ENCODE measurements at places on chromosomes 4 and X.

DNA sequence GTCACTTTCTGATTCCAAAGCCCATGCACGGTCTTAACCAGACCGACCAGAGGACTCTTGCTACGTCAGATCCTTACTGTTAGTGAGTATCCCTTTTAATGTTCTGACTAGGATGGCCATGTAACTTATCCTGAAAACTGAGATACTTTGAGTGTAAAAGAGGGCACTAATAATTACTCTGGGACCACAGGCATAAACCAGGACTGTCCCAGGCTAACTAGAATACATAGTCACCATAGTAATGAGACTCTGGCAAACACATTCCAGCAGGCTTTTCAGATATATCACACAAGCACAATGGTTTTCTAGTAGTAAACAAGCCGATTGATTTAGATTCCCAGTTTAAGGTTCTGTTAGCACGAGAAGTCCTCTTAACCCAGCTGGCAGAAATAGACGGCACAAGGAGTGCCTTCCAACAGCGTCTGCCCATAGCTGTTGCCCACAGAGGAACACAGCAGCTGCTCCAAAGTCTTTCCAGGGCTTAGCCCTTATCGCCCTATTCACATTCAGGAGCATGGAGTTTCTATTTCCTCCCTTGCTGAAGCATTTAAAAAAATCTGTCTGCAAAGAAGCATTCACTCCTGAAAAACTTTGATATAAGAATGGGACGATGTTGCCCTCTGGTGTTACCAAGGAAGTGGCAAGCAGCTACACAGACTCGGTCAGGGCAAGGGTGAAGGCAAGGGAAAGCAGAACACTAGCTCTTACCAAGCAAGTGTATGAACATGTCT lies 92.4 kb downstream of the CXCL13 start:
- no peak for DNase-seq

DNA sequence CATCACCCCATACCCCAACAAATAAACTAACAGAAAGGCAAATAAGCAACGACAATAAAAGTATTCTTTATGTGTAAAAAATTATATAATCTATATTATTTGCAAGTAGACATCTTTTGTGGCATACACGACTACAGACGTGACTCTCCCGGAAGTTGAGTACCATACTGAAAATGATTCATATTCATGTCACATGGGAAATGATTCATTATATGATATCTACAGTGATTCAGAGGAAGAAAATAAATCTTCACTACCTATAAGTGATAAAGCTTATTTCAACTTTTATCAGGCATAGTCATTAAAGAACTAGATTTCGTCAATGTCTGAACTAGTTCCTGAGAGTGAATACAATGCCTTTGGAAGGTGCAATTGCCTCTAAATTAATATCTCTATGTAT lies 4.6 kb upstream of the ANTXR2 start:
- no peak for DNase-seq

GRCh38 chrX:21725496-21725895 lies 32.4 kb downstream of the SMPX start:
- DNase-seq, result no peak

DNA sequence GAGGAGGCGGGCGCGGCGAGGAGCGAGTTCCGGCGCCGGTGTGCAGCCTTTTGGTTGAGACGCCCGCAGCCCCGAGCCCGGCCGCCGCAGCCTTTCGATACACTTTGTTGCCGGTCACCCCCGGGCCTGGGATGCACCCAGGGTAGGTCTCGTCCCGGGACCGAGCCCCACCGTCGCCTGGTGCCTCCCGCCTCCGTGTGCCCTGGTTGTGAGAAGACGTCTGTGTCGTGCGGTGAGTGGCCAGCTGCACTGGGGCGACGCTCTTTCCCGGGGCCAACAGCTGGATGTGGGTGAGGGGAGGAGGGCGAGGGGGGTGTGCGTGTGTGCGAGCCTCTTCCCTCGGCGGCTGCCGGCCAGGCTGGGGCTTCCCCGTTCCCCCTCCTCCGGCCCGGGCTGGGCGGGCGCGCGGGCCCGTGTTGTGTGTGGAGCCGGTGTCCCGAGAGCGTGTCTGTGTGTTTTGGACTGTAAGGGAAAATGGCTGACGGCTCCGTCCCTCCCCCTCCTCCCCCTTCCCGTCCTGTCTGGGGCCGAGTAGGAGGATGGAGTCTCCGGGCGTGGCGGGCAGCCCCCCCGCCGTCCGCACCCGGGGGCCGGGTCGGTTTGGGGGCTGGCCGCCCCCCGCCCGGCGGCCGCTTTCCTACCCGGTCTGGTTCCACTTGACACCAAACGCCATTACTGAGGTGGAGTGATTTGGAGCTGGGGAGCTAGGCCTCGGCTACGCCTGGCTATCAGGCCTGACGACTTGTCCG lies 807 bp downstream of the USP9X start:
- peak; percentile 35 for DNase-seq

DNA sequence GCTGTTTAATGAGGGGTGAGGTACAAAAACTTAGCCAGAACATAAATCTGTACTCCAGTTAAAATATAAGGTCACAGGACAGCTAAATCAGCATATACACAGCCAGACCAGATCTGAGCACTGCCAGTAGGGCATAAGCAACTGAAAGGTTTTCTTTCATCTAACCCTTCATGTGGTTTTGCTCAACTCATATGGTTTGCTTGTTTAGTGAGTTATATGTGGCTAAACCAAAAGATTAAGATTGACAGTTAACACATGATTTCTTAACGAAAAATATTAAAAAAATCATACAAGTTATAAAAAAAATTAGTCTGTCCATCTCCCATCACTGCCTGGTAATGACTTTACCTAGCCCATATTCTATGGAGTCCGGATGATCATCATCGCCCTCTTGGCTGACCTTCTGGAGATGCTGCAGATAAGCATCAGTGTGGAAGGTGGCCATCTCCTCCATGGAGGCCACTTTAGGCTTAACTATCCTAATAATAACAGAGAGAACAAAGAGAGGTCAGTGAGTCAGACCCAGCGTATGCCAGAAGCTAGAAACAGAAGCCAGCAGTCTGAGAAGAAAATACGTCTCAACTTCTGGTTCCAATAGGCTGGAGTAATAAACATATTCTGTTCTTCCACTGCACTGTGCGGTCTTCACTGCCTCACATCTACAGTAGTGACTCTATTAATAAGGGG lies 4.1 kb downstream of the HDAC8 start:
- no peak for DNase-seq

DNA sequence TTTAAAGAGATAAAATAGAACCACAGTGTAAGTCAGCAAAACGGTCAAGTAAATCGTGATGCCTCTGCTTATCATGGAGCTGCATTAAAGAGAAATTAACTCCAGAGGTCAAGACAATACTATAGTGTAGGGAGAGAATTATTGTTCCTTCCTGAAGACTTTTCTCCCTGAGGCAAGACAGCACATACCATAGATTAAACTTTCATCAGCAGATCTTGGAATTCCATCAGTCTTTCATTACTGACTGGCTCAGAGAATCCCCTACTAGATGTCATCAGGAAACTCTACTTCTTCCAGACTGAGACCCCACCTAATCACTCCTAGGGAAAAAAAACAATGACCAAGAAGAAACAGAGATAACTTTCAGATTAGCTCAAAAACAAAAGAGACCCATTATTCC lies 131.3 kb downstream of the NSUN7 start:
- DNase-seq, result no peak

- DNase-seq, result no peak
Observed at GRCh38 chr4:8189551-8190466, 9.3 kb upstream of the SH3TC1 start.

DNA sequence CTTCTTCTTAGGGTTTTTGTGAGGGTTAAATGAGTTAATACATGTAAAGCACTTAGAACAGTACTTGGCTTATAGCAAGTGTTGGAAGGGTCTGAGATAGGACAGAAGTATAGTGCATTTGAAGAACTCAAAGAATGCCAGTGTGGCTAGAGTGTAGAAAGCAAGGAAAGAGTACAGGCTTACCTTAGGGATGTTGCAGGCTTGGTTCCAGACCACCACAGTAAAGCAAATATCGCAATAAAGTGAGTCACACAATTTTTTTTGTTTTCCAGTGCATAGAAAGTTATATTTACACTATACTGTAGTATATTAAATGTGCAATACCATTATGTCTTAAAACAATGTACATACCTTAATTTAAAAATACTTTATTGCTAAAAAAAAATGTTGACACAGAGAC lies 41.3 kb downstream of the KIF4A start:
- DNase-seq, result no peak

GRCh38 chr4:182555997-182556418 lies 312.8 kb downstream of the TENM3 start:
- DNase-seq, result no peak

- no peak for DNase-seq
Observed at GRCh38 chrX:145751943-145752342, 65.7 kb upstream of the SLITRK2 start.

- no peak for DNase-seq
Observed at GRCh38 chr4:8157496-8157895, 1.1 kb downstream of the ABLIM2 start.

DNA sequence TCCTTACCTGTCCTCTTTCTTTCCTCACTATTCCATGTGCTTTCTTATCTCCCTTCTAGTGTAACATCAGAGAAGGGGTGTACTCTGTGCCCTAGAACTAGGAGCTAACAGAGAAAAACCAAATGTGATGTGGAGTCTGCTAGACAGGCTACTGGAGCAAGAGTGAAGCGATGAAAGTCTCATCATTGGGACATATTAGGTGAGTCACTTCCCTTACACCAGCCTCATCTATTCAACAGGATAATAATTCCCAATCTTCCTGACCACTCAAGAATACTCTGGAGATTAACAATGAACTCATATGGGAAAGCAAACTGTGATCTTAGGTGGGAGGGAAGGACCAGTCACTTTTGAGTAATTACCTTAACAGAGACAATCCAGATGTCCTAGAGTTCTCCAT lies 58.1 kb downstream of the RAB40A start:
- no peak for DNase-seq

DNA sequence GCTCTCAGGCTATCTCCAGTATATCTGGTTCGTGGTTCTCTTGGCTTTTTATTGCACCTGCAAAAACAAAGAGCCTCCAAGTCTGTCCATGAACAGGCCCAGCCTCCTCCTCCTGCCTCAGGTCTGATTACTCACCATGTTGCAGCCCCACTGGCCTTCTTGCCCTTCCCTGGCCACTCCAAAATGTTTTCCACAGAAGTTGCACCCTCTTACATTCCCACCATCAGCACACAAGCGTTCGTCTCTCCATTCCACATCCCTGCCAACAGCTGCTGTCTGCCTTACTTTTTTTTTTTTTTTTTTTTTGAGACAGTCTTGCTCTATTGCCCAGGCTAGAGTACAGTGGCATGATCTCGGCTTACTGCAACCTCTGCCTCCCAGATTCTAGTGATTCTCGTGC lies 86.7 kb downstream of the RFC1 start:
- DNase-seq, result no peak

DNA sequence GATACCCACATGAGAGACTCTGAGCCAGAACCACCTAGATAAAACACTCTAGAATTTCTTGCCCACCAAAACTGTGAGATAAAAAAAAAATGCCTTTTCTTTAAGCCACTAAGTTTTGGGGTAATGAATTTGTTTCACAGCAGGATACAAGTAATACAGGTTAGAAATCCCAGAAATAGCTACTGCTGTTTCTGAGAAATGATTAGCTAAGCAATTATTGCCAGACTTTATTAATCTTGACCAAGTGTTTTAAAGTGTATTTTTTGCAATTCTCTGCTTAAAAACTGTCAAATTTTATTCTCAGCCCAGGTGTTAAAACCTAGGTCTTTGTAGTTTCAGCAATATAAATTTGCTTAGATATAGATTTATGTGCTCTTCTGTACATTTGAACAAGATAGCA lies 58.6 kb upstream of the CAPN6 start:
- no peak for DNase-seq

GRCh38 chr4:147586637-147587036 lies 30.6 kb upstream of the TMEM184C start:
- no peak for DNase-seq

GRCh38 chr4:76655566-76656479 lies 220.8 kb downstream of the SHROOM3 start:
- DNase-seq, result no peak

DNA sequence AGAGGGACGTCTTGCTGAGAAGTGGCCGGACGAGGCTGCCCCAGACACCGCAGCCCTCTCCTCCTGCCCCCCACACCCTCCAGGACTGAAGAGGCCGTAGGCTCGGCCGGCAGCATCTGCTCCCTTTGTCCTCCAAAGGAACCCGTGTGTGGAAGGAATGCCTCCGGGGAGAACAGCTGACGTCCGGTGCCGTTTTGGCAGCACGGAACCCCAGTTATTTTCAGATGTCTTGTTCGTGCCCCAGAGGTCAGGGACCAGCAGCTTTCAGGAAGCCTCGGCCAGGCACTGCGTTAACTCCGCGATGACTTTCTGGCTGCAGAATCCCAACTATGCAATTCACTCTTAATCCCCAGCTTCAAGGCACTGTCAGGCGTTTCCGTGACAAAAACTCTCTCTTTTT lies 10.9 kb upstream of the PPP2R3B start:
- no peak for DNase-seq

GRCh38 chr4:133178956-133179355 lies 29.9 kb downstream of the PCDH10 start:
- no peak for DNase-seq

DNA sequence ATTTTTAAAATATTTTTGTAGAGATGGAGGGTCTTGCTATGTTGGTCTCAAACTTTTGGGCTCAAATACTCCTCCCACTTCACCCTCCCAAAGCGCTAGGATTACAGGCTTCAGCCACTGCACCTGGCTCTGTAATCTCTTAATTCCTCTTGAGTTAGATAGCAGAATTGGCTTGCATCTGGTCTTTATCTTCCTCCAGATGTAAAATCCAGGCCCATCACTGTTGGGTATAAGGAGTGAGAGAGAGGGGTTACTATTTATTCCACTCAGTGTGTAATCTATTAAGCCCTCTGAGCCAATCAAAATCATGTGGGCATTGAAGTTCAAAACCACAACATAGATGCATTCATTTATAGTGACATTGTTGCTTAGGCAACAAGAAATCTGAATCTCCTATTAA lies 33.9 kb downstream of the ANK2 start:
- no peak for DNase-seq

DNA sequence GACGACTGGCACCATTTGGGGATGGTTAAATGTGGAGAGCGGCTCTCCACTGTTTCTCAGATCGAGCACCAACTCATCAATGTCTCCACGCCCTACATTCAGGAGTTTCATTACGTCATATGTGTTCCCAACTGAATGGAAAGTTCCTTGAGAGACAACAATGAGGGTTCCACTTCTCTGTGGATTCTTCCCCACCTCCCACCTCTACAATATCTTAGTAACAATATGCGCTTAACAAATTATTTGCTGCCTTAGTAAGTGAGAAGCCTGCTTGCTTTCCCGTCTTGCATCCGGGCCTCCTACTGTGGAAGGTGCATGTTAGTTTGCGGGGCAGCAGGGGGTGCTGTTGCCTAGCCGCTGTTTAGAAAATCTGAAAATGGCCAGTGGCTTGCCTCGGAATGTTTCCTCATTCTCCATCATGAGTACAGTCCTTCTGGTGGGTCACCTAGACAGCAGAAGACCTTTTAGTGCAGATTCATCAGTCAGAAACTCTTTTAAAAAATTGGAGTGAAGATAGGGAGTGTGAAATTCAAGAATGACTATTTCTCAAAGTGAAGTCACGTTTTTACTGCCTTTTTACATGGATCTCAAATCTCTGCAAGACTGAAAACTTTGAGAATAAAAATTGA lies 55.7 kb downstream of the PHOX2B start:
- no peak for DNase-seq

GRCh38 chr4:145670422-145670821 lies 9.5 kb upstream of the C4orf51 start:
- DNase-seq, result no peak

All from effector CD4-positive, alpha-beta T cell (primary cell).